ENCODE measurements at places on chromosomes 13 and 19.

- DNase-seq, result no peak
Observed at GRCh38 chr19:28305513-28305912, 907.4 kb downstream of the UQCRFS1 start.

GRCh38 chr13:31159306-31159705, 2.4 kb downstream of the HSPH1 start:
- no peak for DNase-seq

GRCh38 chr19:4172861-4173473, 9.4 kb downstream of the SIRT6 start:
- peak; percentile 73 for DNase-seq

DNA sequence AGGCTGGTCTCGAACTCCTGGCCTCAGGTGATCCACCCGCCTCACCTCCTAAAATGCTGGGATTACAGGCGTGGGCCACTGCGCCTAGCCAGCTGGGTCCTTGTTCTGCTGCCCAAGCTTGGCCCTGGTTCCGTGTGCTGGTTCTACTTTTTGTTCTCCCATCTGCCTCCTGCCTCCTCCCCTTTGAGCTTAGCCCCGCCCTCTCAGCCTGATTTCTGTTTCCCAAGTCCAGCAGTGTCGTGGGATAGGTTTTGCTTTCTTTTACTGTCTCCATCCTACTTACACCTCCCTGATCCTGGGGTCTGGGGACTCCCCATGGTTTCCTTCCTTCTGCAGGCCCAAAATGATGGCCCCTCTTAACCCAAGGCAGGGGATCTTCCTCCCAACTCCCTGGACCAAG, 2.4 kb downstream of the BLOC1S3 start:
- no peak for DNase-seq

DNA sequence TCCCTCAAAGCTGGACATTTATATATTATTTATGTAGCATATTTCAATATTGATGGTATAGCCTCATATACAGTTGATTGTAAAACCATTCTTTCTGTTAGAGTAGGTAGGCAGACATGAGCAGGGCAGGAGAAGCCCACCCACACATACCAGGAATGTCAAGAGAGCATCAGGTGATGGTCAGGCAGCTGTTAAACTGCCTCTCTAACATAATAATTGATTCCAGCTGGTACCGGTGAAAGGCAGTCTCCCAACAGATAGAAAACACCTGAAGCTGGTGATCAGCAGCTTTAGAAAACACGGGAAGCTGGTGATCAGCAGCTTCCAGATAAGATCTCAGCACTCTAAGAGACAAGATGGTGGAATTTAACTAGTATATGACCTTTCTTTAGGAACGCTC, 132.9 kb downstream of the SLITRK6 start:
- DNase-seq, result no peak

- no peak for DNase-seq
Observed at GRCh38 chr19:6718111-6718740, 2.2 kb downstream of the C3 start.

GRCh38 chr19:5562280-5562679, 5.5 kb downstream of the TINCR start:
- DNase-seq, result no peak

- no peak for DNase-seq
Observed at GRCh38 chr19:29566496-29567054, 39.5 kb upstream of the POP4 start.

DNA sequence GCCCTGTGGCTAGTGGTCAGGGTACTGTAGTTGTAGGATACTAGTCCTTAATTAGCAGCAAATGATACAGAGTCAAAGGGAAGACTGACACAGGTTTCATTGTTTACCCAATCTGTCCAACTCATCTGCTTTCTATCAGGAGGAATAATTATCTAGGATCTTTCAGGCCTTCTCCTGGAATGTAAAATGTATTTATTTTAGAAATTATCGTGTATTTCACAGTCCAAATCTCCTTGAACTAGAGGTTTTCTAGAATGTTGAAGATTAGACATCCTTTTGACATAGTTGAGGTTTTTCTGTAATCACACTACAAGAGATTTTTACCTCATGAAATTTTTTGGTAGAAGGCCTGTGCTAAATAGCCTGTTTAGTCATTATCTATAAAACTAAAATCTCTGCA, 1694.8 kb upstream of the PCDH20 start:
- DNase-seq, result no peak

GRCh38 chr13:67229481-67230403, at the start of gene PCDH9:
PCDH9 (minus strand) TSS chr13:67230336; CDS start chr13:67228440, 1,896 bp downstream.
- DNase-seq, result no peak

DNA sequence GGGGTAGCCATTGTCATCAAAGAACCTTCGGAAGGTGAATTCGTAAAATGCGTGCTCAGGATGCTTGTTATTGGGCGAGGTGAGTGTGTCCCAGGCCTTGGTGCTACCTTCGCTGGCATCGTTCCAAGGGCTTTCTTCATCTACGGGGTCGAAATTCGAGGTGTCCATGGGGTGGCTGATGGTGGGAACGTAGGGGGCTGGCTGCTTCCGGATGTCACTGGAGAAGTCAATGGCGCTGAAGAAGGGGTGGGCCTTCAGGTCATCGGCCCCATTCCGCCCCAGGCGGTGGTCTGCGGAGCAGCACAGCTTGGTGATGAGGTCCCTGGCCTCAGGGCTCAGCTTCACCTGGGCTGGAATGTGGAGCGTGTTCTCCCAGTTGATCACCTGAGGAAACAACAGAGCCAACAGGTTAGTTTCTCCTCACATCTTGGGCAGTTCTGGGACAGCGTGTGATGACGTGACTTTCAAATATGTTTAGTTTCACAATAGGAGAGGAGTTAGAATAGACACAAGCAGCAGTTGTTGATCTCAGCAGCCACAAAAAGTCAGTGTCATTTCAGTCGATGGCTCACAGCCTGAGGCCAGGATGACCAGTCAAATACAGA, 72.5 kb upstream of the XPO4 start:
- DNase-seq, result no peak

DNA sequence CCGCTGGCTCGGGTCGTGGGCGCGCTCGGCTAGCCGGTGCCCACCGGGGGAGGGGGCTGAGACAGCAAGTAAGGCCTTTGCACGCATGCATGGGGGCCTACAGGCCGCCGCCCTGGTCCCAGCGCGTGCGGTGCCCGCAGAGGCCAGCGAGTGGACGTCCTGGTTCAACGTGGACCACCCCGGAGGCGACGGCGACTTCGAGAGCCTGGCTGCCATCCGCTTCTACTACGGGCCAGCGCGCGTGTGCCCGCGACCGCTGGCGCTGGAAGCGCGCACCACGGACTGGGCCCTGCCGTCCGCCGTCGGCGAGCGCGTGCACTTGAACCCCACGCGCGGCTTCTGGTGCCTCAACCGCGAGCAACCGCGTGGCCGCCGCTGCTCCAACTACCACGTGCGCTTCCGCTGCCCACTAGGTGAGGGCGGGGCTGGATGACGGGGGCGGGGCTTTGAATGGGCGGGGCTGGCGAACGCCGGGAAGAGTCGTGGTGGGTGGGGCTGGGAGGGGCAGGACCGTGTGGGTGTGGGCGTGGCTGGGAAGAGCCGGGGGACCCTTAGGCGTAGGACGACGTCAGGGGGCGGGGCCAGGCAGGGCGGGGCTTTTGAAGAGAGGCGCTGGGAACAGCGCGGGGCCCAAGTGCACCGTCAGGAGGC, 2.1 kb downstream of the CILP2 start:
- peak; percentile 86 for DNase-seq

DNA sequence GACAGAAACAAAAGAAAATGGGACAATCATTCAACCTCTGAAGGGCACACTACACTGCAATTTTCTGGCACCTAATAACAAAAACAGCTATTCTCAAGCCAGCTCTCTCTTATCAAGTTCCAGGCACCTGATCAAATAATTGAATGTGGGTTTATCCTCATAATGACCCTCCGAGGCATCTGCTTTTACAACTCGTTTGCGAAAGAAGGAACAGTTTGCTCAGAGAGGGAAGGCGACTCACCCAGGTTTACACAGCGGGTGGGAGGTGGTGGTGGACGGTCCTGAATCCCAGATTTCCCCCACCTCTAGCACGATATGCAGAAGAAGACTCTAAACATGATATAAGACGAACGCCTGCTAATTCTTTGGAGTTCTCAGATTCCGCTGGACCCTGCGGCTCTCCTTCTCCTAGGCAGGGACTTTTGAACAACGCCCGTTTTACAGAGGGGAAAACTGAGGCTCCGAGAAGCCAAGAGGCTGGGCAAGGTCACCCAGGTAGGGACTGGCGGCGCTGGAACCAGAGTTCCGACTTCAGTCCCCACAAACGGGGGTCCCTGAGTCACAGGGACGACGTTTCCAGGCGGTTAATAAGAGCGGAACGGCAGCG, 641 bp downstream of the SGTA start:
- peak; percentile 33 for DNase-seq

GRCh38 chr19:4985551-4985991, 16.7 kb downstream of the KDM4B start:
- DNase-seq, result no peak

GRCh38 chr13:64397701-64398100, 2832.4 kb downstream of the PCDH9 start:
- DNase-seq, result no peak
